Tibial nerve (tissue), 4 donors: ENCODE measurements at places on chromosomes 6 and 20.

DNA sequence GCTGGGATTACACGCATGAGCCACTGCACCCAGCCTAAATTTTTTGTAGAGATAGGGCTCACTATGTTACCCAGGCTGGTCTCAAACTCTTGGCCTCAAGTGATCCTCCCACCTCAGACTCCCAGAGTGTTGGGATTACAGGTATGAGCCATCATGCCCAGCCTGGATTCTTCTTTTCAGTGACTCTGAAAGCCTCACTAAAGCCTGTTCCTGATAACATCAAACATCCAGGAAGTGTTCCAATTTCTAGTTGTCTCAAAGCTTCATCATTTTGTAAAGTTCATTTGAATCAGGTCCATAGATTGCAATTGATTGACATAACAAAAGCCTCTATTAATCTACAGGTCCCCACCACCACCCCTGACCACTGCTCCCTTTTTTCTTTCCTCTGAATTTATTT, 29.2 kb upstream of the CHMP4B start:
- no peak for DNase-seq

- DNase-seq = no peak
Measured at GRCh38 chr20:58024241-58024721, 204.2 kb downstream of the ANKRD60 start.

- DNase-seq = no peak
Measured at GRCh38 chr6:79065232-79065631, 12.8 kb downstream of the PHIP start.

GRCh38 chr6:77034161-77034560, 429.1 kb downstream of the HTR1B start:
- DNase-seq = no peak

- no peak for DNase-seq
Measured at GRCh38 chr6:45830441-45831139, 185.1 kb downstream of the CLIC5 start.

GRCh38 chr6:80304014-80304413, 197.5 kb downstream of the BCKDHB start:
- no peak for DNase-seq

DNA sequence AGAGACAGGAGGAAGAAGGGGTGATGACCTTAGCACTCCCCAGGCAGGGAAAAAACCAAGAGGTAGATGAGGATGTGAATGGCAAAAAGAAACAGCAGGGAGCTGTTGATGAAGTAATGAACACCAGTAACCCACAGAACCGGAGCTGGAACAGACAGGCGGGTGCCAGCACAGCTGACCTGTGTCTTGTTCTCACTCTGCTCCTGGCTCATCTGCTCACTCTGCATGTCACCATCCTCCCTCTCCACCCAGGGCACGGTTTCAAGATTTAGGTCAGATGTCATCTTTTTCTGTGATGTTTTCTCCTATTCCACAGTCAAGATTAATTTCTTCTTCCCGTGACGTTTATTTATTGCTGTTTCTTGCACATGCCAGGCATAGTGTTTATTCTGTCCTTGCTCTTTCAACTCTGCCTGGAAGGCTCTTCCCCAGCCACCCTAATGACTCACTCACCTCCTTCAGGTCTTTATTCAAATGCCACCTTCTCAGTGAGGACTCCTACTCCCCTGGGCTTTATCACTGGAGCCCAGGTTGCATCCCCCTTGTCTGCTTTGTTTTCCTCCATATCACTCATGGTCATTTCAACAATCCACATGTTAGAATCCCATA, 164.5 kb upstream of the HDAC2 start:
- DNase-seq = no peak

- no peak for DNase-seq
Measured at GRCh38 chr6:160808263-160808662, 106.2 kb downstream of the PLG start.

- DNase-seq = no peak
Measured at GRCh38 chr6:159038914-159039884, 5.6 kb downstream of the TAGAP start.

- DNase-seq = no peak
Measured at GRCh38 chr6:131894493-131895424, 56.4 kb downstream of the CCN2 start.

GRCh38 chr20:1313236-1313964, 15.5 kb downstream of the SDCBP2 start:
- peak; percentile 69 for DNase-seq

GRCh38 chr6:116761779-116762178, 3.7 kb downstream of the FAM162B start:
- DNase-seq = no peak

- peak; percentile 15 for DNase-seq
Measured at GRCh38 chr20:46520976-46521579, 7.7 kb upstream of the ZNF334 start.

GRCh38 chr6:126907996-126908395, 210.5 kb upstream of the RSPO3 start:
- no peak for DNase-seq

GRCh38 chr20:46546298-46546697, 4.2 kb downstream of the OCSTAMP start:
- no peak for DNase-seq

DNA sequence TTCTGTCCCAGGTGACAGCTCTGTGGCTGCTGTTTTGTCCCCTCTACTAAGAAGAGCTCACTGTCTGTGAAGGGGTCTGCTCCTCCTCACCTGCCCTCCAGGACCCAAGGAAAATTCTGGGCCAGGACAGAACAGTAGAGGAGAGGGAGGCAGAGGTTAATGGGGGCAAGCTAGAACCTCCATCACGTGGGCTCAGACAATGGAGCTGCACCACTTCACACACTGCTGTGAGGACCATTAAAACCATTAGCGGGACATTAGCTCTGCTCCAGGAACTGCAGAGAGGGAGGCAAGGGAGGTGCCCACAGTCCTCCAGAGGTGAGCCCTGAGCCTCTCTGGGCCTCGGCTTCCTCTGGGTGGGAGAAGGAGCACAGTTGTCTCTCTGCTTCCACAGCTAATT, 78.4 kb downstream of the NOL4L start:
- DNase-seq = no peak

DNA sequence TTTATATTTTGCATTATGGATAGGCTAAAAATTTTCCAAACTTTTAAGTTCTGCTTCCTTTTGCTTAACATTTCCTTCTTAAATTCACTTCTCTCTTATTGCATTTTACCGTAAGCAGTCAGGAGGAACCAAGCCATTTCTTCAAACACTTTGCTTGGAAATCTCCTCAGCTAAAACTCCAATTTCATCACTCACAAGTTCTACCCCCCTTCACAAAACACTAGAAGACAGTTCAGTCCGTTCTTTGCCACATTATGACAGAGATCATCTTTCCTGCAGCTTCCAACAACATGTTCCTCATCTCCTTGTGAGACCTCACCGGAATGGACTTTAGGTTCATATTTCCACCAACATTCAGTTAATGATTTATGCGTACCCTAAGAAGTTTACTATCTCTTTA, 79.2 kb upstream of the LY86 start:
- DNase-seq = no peak

DNA sequence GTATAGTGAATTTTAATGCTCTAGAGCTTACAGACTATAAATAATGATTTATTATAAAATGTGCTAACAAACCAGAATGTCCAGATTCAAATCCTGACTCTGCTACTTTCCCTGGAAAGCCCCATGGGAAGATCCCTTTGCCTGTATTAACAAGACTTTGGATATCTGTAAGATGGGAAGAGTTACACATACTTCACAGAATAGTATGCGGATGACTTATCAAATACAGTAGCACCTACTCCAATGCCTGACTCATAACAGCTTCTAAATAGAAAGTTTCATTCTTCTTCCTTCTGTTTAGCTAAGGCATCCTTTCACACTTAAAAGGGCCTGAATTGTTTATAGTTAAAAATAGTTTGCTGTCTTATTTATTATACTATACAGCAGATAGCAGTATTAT, 166.3 kb downstream of the KCNQ5 start:
- no peak for DNase-seq

- DNase-seq = no peak
Measured at GRCh38 chr6:94213226-94213625, 793.9 kb upstream of the EPHA7 start.

DNA sequence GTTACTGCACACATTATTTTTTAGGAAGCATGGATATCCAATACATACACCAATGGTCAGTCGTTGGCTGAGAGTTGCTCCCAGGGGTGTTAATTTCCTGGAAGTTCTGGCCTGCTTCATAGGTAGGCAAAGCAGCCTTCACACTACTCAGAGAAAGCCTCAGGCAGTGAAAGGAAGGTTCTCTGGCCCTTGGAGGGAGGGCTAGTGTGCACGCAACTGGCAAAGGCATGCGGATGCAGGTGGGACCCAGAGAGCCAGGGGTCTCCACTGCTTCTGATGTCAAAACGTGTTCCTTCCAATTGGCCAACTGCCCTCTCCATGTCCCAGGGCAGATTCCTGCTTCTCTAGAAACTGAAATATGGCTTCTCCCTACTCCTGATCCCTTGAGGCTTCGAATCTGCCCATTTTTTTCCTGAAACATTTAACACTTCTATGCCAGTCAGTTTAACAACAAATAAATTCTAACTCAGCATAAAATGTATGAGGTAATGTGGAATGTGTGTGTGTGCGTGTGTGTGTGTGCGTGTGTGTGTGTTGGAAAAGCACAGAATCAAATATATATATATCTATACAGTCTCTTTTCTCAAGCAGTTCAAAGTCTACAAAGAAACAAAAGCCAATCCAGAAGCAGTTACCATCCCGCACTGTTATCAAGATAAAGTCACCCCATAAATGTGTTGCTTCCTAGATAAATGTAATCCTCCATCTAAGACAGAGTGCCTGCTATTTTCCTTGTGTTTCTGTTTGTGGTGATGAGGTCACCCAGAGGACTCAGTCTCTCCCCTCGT, 94.0 kb upstream of the HIVEP1 start:
- DNase-seq = no peak

DNA sequence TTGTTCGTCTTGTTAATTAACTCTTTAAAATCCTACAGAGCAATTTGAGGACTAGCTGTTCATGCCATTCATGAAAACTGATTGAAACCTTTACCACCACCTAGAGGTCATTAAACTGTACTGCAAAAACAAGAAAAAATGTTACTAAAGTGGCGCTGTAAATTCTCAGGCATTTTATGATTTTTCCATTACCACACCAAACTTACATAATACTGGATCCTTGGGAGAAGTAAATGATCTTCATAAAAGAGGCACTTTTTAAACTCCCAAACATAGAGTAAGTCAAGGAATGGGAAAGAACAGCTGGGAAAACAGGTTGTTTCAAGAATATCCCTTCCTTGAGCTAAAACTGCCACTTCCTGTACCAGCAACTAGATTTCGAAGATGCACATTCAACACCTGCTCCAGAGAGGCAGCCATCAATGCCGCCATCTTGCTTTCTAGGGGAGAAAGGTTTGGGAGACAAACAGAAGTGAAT, 54.3 kb downstream of the MYLIP start:
- no peak for DNase-seq

GRCh38 chr6:106450653-106451052, 90.1 kb downstream of the CRYBG1 start:
- no peak for DNase-seq

DNA sequence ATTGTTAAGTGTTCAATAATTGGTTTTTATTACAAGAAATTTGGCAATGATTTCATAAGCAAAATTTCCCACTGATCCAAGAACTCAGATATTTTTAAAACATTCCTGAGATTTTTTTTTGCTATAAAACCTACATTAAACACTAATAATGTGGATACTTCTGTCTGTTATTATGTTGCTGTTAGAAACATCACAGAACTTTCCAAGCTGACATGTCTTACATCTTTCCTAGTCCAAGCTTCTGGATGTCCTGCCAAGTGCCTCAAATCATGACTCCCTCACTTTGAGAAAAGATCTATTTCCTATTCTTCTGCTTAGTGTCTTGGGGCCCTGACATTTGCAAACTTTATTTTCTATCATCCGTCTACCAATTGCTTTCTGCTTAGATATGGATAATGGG, 110.8 kb downstream of the RFPL4B start:
- DNase-seq = no peak

- DNase-seq = no peak
Measured at GRCh38 chr6:11214084-11214833, 18.2 kb downstream of the NEDD9 start.

DNA sequence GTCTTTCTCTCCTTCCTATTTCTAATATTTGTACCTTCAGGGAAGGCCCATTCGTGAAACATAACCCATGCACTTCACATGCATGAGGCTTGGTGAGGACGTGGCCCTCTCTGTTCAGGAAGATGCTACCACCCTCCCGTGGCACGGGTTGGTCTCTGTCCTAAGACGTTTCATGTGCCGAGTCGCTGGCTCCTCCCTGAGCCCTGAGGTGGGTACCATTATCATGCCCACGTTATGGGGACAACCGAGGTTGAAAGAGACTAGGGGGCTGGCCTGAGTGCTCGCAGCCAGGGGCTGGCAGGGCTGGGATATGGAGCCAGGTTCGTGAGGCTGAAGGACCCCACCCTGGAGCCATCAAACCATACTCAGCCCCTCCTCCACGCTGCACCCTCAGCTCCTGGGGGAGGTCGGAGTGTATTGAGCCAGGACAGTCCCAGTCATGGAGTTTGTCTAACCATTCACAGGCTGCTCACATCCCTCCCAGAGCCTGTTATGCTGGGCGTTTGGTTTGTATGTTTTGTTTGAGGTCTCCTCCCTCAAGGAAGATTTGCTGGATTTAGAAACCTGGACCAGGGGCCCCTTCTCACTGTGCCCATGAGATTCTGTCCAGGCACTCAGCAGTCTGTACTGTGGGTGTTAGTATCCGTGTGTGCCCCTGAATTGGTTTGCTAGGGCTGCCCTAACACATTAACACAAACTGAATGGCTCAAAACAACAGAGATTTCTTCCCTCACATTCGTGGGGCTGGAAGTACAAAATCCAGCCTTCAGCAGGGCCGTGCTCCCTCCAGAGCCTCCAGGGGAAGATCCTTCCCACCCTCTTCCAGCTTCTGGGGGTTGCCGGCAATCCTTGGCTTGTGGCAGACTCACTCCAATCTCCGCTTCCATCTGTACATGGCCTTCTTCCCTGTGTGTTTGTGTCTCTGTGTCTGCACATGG, 88.3 kb downstream of the ANKRD60 start:
- no peak for DNase-seq

- no peak for DNase-seq
Measured at GRCh38 chr20:25073544-25073943, 8.4 kb downstream of the VSX1 start.

- DNase-seq = no peak
Measured at GRCh38 chr6:138596126-138596525, 96.8 kb upstream of the NHSL1 start.

DNA sequence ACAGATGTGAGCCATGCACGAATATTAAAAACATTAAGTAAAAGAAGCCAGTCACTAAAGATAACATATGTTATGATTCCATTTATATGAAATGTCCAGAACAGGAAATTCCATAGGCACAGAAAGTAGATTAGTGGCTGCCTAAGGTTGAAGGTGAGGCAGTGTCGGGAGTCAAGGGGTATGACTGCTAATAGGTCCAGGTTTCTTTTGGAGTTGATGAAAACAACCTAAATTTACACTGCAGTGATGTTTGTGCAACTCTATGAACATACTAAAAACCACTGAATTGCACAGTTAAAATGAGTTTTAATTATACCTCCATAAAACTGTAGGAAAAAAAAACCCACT, 14.4 kb downstream of the SRPK1 start:
- DNase-seq = no peak

GRCh38 chr6:11999246-11999645, 12.9 kb upstream of the HIVEP1 start:
- no peak for DNase-seq
